NCI-H774 (cell line): ENCODE measurements at places on chromosomes 13 and 19.

- peak; percentile 3 for DNase-seq
Observed at GRCh38 chr19:58021541-58022282, 12.1 kb upstream of the ZSCAN1 start.

DNA sequence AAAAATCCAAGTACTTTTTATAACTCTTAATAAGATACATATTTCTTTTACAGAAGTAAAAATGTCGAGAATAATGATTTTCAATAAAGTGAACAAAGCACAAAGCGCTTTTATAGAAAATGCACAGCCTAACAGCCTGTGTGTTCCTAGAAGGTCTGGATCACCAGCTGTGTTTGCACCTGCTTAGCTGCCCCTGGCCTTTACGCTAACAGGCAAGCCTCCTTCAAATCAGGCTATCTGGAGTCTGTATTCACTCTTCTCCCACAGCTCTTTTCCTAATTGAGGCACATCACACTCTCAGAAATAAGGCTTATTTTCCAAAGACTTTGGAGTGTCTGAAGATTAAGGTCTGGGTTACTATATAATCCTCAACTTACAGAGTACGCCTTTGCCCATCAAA lies 183.1 kb downstream of the LHFPL6 start:
- DNase-seq, result peak; percentile 13

GRCh38 chr19:16319481-16319880 lies 5.1 kb upstream of the KLF2 start:
- no peak for DNase-seq

DNA sequence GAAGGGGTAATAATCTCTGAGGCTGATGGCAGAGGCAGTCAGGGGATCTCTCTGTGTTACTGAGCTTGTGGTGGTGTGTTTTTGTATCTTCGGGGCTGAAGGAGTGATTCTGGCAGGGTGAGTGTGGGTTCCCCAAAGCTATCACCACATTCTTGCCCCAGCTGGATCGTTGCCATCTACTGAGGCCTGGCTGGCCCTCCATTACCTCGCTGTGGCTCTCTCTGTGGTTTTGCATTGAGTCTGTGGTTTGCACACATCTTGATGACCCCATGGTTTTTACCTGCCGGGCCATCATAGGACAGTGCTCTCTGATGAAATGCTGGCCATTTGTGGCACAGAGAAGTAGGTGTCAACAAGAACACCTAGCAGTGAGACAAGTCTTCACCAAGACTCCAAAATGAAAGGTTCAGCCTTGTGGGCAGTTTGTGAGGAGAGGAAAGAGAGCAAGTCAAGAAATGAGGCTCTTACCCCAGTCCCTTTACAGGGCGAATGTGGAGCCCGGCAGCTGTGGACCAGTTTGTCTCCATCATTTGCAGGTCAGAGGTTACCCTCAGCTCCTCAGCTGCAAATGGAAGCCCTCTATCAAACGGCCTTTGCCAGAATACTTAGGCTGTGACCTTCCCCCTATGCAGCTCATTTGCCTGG lies 69.0 kb upstream of the NPAS1 start:
- no peak for DNase-seq

- no peak for DNase-seq
Observed at GRCh38 chr13:47133011-47133445, 236.2 kb upstream of the HTR2A start.

GRCh38 chr19:32865326-32865725 lies 4.2 kb downstream of the SLC7A9 start:
- no peak for DNase-seq

- DNase-seq, result no peak
Observed at GRCh38 chr13:95862408-95862807, 185.5 kb downstream of the DNAJC3 start.

- DNase-seq, result no peak
Observed at GRCh38 chr19:16076958-16077611, 790 bp downstream of the TPM4 start.

DNA sequence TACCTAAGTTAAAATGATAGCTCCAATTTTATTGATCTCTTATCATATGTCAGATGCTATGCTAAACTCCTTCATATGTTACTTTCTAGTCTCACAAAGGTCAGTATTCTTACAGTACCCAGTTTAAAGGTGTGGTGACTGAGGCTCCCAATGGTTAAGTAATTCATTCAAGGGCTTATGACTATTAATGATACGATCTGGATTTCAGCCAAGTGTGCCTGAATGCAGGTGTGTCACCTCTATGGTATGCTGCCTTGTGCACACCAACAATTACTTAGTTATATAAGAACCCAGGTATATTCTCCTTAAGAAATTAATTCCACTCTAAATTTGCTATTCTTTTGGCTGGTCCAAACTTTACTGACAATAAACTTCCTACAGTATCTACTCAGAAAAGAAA lies 84.6 kb upstream of the TRPC4 start:
- no peak for DNase-seq

DNA sequence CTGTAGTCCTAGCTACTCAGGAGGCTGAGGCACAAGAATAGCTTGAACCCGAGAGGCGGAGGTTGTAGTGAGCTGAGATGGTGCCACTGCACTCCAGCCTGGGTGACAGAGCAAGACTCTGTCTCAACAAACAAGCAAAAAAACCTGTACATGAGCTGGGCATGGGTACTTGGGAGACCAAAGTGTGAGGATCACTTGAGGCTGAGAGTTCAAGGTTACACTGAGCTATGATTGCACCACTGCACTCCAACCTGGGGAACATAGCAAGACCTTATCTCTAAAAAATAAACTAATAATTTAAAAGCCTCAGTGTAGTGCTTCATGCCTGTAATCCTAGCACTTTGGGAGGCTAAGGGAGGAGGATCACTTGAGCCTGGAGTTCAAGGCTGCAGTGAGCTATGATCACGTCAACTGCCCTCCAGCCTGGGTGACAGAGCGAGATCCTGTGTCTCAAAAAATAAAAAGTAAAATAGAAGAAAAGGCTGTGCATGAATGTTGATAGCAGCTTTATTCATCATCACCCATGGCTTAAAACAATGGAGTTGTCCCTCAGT lies 12.3 kb upstream of the DOCK6 start:
- no peak for DNase-seq

DNA sequence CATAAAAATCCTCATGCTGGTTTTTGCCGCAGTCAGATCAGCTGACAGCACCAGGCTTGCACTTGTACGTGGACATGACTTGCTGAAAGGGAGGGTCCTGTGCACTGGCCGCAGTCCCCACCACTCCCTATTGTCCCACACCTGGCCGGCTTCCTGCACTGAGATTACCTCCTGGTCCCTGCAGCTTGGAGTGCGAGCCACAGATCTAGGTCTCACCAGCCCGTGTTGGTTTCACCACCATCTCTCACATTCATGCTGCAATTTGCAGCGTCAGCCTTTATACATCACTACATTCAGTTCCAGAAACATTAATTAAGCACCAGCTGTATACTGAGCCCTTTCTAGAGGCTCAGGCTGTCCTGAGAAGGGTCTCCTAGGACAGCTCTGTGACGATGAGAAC lies 15.0 kb upstream of the CD22 start:
- no peak for DNase-seq

DNA sequence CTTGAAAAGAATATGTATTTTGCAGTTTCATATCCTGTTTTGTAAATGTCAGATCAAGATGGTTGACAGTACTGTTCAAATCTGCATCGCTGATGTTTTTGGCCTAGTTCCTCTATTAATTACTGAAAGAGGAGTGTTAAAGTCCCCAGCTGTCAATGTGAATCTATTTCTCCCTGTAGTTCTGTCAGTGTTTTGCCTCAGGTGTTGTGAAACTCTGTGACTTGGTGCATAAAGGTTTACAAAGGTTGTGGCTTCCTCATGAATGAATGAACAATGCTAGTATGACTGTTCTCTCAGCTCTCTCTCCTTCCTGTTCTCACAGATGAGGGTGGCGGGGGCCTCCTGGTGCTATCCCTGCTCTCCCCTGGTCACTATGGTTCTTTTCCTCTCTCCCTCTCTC lies 142.4 kb downstream of the MYCBP2 start:
- DNase-seq, result no peak

- DNase-seq, result no peak
Observed at GRCh38 chr19:49017666-49018351, 918 bp upstream of the LHB start.

DNA sequence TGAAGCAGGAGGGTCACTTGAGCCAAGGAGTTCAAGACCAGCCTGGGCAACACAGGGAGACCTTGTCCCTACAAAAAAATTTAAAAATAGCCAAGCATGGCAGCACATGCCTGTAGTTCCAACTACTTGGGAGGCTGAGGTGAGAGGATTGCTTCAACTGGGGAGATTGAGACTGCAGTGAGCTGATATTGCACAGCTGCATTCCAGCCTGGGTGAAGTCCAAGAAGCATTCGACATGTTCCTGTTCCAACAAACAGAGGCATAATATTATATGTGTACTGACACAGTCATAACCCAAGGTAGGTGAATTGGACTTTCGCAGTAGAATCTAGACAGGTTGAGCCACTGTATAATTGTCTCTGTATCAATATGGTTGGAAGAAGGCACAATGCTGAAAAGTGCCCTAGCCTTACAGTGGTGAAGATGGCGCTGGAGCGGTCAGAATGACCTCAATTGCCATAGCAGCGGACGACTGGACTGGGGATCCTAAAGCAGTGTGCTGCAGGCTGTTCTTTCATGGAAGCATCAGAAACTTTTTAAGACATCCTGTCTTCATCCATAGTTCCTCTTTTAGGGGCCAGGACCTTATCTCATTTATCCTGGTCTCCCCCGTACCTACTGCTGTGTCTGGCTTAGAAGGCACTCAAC lies 112.0 kb upstream of the CLDN10 start:
- no peak for DNase-seq

- DNase-seq, result no peak
Observed at GRCh38 chr19:58558623-58559274, 338 bp upstream of the UBE2M start.

DNA sequence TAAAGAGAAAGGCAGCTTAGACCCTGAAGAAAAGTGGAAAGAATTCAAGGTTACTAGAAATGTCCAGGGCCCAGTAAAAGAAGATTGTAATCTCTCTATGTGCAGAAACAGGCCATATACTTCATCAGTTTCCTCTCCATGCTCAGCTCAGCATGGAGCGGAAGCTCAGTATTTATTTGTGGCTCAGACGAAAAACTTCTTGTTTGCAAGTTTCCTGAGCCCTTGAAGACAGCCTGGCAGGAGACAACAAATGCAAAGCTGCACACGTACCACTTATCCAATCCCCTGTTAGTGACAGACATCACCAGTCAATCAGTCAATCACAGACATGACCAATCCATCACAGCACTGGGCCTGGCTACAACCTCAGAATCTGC lies 8.1 kb upstream of the KLF2 start:
- no peak for DNase-seq

DNA sequence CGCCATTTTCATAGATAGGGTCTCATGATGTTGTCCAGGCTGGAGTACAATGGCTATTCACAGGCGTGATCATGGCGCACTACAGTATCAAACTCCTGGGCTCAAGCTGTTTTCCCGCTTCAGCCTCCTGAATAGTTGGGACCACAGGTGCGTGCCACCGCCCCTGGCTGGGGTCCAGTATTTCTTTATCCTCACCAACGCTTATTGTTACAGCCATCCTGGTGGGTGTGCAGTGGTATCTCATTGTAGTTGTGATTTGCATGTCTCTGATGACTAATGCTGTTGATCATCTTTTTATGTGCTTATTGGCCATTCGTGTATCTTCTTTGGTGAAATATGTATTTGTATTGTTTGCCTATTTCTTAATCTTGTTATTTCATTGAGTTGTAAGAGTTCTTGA lies 49.0 kb downstream of the SIPA1L3 start:
- peak; percentile 55 for DNase-seq

DNA sequence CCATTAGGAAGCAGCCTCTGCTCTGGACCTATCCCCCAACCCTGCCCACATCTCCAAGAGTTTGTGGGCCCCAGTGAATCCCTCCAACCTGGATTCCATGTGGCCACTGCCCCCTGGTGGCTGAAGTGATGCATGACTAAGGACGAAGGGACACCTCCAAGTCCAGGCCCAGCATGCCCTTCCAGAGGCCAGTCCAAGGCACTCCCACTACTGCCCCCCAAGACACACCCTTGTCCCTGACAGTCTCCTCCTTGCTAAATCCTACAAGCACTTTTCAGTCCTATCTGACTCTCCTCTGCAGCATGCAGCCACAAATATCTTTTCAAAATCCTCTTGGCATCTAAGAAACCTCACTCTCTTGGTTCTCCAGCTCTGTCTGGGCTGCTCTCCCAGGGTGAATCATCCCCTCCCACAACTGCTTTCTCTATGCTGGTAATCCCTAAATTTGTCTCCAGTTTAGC lies 33.0 kb downstream of the DEDD2 start:
- peak; percentile 68 for DNase-seq
